ENCODE measurements at places on chromosomes 6 and 20.

DNA sequence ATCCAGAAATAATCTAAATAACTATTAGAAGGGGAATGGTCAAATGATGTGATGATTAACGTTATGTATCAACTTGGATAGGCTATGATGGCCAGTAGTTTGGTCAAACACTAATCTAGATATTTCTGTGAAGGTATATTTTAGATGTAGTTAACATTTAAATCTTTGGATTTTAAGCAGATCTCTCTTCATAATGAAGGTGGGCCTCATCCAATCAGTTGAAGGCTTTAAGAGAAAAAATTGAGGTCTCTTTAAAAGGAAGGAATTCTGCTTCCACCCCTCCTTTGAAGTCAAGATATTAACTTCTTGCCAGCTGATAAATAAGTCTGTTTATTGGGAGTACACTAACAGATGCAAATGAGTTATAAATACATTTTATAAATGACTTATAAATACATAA is 760.0 kb upstream of the SLC35B3 start:
- DNase-seq: no peak

DNA sequence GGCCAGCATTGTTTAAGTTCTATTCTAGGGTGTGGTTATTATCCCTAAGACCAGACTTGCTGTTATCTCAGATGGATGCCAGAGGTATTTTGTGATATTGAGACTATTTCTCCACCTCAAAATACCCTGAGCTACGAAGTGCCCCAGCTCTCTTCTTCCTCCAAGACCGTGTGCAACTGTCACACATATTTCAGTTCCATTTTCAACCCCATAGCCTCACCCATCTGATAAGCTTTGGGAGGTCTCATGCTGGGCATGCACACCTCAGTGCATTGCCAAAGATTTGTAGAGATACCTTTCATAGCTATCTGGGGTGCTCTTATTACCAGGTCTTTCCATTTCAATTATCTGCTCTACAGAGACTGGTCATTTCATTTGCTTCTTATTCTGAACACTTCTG is 815.8 kb upstream of the EYS start:
- DNase-seq: no peak

GRCh38 chr6:21163110-21163837 is 430.3 kb upstream of the SOX4 start:
- no peak for DNase-seq

GRCh38 chr6:17353440-17354175 is 39.8 kb upstream of the CAP2 start:
- no peak for DNase-seq

DNA sequence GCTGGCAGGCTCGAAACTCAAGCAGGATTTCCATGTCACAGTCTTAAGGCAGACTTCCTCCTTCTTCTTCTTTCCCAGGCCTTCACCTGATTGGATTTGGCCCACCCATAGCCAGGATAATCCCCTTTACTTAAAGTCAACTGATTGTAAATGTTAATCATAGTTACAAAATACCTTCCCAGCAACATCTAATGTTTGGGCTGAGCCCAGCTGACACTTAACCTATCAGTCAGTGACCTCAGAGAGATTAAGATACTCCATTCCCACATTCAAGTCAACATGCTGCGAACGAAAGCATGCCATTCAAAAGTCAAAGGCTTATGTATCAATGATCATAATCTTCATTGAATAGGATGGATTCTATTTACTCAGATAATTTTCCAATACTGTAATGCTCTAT is 16.0 kb downstream of the MAP7 start:
- no peak for DNase-seq

DNA sequence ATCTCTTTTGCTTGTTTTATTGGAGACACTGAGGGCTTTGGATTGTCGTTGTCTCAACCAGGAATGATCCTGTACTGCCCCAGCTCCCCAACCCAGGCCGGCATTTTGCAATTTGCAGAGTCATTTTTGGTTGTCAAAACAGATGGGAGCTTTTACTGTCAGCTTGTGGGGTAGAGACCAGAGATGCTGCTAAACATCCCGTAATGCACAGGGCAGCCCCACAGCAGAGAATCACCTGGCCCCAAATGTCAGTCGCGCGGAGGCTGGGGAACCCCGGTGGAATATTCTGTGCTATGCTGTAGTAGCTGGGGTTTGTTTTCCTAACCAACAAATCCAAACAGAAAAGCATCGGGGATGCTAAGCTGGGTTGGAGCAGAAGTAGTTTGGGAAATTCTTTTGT is 99.7 kb downstream of the TSHZ2 start:
- DNase-seq: no peak

- no peak for DNase-seq
Observed at GRCh38 chr6:44806656-44807055, 419.1 kb downstream of the CDC5L start.

GRCh38 chr6:12804952-12805645 is 88.5 kb downstream of the PHACTR1 start:
- no peak for DNase-seq

DNA sequence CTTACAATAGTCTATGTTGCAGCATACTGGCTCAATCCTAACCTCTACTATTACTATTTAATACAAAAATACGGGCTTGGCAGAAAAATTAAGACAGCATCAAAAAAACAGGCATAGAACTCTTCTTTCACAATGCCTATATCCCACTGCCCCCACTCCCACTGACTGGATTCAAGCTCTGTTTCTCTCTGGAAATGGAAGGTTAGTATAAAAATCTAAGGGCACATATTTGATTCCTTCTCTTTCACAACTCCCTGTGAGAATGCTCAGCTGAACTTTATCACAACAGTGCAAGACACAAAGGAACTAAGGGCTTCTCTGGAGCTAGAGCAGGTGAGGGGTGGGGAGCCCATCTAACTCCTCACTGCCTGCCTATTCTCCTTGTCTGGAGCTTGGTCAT is 258.4 kb upstream of the FAM83B start:
- no peak for DNase-seq

DNA sequence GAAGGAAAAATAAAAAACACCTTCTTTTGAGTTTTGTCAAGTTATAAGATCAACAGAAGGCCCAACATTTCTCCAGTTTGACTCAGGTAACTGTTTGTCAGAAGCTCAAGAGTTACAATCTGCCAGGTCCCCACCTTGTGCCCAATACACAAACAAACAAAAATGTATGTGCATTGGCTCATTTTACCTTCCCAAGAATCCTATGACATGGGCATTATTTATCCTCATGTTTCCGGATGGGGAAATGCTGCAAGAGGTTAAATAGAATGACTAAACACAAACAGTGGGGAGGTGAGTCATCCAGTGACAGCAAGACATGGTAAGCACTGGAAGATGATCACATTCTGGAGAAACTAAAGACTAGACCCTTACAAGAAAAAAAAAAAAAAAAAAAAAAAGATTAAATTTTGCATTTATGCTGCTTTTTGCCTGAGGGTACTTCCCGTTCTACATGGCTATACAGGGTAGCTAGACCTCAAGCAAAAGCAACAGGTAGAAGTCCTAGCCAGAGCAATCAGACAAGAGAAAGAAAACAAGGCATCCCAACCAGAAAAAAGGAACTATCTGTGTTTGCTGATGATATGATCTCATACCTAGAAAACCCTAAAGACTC is 23.6 kb upstream of the ANKRD60 start:
- DNase-seq: no peak

DNA sequence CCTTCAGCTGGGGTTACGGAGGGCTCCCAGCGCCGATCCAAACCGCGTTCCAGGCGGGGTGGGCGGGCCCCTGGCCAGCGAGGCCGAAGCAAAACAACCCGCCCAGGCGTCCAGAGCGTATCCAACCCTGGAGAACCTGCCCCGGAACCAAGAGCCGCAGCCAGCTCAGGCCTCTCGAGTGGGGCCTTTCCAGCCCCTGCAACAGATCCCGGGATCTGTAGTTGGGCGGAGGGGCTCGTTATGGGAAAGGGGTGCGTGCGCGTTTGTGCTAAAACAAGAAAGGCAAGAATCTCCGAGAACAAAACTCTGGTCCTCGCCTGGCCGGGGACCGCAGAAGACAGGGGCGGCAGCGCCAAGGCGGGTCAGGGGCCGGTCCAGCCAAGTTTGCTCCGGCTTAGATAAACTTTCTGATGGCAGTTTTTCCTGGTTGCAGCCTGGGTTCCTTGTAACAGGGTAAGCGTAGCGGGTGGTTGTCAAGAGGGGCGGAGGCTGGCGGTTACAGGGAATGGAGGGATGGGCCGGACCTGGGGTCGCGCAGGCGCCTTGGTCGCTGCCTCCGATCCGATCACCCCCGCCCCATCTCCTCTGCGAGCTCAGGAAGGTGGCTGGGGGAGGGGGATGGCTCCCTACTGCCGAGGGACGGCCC is 448 bp upstream of the RIN2 start:
- DNase-seq: no peak

DNA sequence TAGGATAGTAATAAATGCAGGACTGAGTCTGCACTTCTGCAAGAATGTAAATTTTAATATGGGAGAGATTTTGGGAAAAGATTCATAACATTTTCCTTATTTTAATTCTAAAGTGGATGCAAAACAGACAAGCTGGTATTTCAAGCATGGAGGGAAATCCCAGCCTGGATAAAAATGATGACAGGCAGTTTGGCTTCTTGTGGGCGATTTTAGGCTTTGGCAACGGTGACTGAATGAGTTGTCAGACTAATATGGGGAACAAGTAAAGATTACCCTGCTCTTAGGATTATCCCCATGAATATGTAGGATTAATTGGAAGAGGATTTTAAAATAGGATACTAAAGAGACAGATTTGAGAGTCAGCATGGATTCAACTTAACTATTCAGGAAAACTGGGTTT is 21.0 kb downstream of the OGFRL1 start:
- DNase-seq: no peak

- no peak for DNase-seq
Observed at GRCh38 chr20:2303673-2304072, 7.9 kb downstream of the TGM3 start.

- DNase-seq: no peak
Observed at GRCh38 chr6:33420491-33421343, 852 bp downstream of the SYNGAP1 start.

GRCh38 chr20:1469925-1470571 is 3.4 kb upstream of the NSFL1C start:
- no peak for DNase-seq

DNA sequence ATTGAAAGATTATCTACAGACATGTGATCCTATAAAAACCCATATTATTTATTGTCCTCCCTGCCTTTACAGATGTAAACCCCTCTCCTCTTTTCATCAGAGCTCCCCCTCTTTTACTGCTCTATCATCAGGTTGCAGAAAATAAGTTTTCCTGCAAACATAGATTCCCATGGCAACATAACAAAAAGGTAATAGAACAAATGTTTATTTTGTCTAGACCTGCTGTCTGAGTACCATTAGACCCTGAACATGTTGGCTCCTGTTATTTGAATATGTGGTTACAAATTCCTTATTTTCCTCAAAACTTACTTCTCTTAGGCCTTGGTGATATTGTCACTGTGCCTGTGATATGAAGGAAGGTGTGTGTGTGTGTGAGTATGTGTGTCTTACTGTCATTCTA is 11.5 kb downstream of the MAPK14 start:
- no peak for DNase-seq

- DNase-seq: no peak
Observed at GRCh38 chr20:33635341-33635740, 26.8 kb upstream of the C20orf144 start.

DNA sequence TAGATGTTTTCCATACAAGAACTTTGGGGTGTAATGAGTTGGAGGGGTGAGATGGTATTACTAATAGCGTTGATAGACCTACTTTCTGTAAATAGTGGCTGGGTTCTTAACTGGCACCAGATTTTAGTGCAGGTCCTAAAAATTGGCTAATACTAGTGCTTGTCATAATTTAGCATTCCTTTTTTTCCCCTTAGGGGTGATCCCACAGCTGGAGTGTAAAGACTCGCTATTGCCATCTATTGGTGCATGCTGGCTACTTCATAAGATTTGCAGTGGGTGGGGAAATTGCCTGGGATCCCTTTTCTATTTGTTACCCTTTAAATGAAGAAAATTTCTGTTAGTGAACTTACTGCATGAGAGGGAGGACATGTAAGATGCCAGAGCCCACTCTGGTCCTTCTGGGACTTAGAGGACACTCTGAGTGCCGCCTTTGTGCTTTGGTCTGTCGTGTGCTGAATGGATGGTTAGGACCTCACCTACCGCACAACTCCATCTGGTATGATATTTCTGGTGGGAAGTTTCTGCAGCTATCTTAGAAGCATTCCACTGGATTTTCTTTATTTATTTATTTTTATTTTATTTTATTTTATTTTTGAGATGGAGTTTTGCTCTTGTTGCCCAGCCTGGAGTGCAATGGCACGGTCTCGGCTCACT is 195.5 kb downstream of the JARID2 start:
- no peak for DNase-seq

- DNase-seq: no peak
Observed at GRCh38 chr6:25477006-25477590, 174.9 kb upstream of the SCGN start.

GRCh38 chr6:77466451-77467437 is 3.5 kb upstream of the HTR1B start:
- DNase-seq: no peak

DNA sequence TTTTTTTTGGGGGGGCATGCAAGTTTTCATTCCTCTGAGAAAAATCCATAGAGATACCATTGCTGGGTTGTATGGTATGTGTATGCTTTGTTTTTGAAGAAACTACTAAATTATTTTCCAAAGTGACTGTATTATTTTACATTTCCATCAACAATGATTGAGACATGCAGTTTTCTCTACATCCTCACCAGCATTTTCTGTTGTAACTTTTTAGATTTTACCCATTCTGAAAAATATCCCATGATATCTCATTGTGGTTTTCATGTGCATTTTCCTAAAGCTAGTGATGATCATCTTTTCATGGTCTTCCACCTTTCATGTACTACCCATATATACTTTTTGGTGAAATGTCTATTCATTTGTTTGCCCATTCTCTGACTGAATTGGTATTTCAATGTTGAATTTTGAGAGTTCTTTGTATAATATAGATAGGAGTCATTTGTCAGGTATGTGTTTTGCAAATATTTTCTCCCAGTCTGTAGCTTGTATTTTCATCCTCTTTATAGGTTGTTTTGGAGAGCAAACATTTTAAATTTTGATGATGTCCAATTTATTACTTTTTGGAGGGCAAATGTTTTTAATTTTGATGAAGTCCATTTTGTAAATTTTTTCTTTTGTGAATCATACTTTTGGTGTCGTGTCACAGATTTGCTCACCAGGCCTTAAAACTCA is 827.5 kb upstream of the CITED2 start:
- DNase-seq: no peak

DNA sequence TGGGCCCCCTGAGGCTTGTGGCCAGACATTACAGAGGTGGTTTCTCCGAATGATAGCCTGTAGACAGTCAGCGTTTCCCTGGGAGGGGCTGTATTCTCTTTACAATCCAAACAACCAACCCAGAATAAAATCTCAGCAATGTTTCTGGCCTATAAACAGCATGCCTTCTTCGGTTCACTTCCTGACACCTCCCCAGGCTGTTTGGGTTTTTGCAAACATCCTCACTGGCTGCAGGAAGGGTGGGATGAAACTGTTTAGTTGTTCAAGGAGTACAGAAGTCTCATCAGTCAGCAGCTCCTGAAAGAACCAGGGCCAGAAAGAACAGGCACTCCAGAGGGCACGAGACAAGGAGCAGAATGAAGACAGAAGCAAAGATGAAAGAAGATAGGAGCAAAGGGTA is 350.0 kb downstream of the QKI start:
- DNase-seq: no peak

All from activated gamma-delta T cell (primary cell).